Skin of body (tissue), 3 donors: ENCODE measurements at places on chromosomes 4 and X. TPM values are rescaled to one million over a fixed set of nuclear protein-coding genes. Genes with fewer than 3 reads are reported as not detected.

DNA sequence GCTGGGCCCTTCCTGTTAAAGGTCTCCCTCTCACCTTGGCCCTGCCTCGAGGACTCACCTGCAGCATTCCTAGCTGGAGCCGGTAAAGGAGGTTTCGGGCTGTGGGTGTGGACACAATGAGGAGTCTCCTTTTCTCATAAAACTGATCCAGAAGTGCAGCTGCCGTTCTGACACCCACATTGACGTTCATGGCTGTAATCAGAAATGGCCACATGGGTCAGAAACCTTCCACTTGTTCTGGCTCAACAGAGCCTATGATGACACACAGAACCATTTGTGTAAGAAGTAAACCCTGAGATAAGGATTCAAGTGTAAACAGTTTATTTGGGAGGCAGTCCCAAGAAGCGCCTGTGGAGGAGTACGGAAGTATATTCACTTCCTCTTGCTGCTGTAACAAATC, 63.8 kb downstream of the SRPX start:
- no peak for DNase-seq

Gene CLTRN
- total RNA-seq, result 0.69 TPM

DNA sequence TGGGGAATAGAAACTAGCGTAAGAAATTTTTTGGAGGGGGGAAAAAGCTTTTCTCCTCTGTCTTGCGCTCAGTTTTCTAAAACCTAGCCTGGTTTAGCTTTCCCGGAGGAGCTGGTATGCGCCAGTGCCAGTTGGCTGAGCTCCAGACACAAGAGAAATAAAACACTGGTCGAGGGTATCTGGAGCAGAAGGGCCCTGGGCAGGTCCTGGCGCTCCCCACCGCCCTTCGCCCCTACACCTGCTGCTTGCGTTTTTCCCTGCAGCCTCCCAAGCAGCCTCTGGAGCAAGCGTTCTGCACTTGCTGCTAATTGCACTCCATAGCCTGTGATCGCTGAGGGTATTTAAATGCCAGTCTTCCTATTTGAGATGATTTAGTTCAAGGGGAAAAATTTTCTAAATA, 816 bp downstream of the EREG start:
- no peak for DNase-seq

GRCh38 chr4:34676400-34676799, 1567.9 kb downstream of the ARAP2 start:
- DNase-seq, result no peak

GRCh38 chrX:51931566-51932150, 38.2 kb downstream of the MAGED1 start:
- DNase-seq, result peak; percentile 58

DNA sequence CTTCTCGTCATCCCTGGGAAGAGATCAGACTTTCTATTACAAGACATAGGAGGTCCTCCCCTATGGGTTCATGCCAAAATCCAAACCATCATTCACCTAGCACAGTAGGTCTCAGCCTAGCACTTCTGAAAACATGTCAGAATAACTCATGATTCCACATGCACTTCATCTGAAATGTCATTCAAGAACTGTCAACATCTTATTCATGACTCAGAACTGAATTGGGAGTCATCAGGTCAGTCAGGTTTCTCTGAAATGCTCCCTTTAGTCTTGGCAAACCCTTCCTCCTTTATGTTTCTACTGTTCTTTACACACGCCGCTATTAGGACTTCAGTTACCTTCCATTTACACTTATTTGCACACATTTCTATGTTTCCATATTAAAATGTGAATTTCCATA, 67.2 kb downstream of the ANTXR2 start:
- DNase-seq, result no peak

GRCh38 chrX:75155447-75155826, 646 bp downstream of the ABCB7 start:
- peak; percentile 24 for DNase-seq

Gene TMEM31
- total RNA-seq, result not detected

Gene MBNL3
- total RNA-seq, result 19.9 TPM

DNA sequence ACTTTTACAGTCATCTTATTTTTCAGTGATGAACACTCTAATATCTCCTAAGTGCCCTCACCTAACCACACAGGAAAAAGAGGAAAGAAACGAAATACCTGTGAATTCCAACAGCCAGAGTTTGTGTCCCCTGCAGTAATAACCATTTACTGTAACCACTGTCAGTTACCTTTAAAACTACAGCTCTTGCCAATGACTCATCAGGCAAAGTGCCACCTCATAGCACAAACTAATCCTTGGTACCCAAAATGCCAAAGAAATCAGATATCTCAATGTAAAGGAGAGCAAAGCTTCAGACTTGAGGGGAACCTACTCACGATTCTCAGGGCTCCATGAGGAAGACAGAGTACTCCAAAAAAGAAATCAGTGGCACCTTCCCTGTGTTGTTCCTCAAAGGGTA, 146.5 kb downstream of the NDST3 start:
- DNase-seq, result no peak

Gene SATL1
- 0.20 TPM for total RNA-seq

- no peak for DNase-seq
Observed at GRCh38 chrX:103640401-103641155, 11.8 kb downstream of the TCEAL1 start.

- DNase-seq, result no peak
Observed at GRCh38 chrX:2714551-2714950, 23.5 kb downstream of the CD99 start.

- DNase-seq, result no peak
Observed at GRCh38 chr4:163243297-163243981, 76.7 kb upstream of the NAF1 start.

DNA sequence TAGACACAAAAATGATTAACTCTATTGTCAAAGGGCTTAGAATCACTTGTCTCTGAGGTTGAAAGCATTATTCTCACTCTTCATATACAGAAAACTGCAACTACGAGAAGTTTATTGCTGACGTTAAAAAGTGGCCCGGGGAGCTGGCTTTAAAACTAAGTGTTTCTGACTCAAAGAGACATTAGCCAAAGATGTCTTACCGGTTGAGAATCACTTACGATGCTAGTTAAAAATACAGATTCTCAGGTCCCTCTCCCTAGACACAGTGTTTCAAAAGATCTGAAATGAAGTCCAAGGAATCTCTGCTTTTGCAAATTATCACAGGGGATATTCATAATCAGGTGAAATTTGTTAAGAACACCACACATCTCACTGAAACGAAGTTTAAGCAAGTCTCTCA, 1.2 kb downstream of the GNPDA2 start:
- DNase-seq, result no peak

GRCh38 chrX:132413459-132413858, 75.4 kb downstream of the MBNL3 start:
- DNase-seq, result no peak

GRCh38 chr4:85398276-85398675, 76.7 kb upstream of the ARHGAP24 start:
- DNase-seq, result peak; percentile 11

- no peak for DNase-seq
Observed at GRCh38 chr4:172666711-172667368, 501.8 kb upstream of the GALNT7 start.

- DNase-seq, result no peak
Observed at GRCh38 chr4:47075262-47075661, 43.9 kb downstream of the GABRB1 start.

Gene LNX1
- 6.9 TPM for total RNA-seq

- DNase-seq, result no peak
Observed at GRCh38 chrX:35458142-35458541, 340.0 kb upstream of the MAGEB16 start.

DNA sequence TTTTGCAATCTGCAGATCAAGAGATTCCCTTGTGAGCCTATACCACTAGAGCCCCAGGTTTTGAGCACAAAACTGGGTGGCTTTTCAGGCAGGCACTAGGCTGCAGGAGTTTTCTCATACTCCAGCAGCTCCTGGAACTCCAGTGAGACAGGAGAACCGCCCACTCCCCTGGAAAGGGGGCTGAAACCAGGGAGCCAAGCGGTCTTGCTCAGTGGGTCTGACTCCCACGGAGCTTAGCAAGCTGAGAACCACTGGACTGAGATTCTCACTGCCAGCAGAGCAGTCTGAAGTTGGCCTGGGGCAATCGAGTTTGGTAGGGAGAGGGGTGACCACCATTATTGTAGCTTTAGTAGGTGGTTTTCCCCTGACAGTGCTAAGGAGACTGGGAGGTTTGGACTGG, 313.8 kb upstream of the TEX13C start:
- DNase-seq, result no peak

DNA sequence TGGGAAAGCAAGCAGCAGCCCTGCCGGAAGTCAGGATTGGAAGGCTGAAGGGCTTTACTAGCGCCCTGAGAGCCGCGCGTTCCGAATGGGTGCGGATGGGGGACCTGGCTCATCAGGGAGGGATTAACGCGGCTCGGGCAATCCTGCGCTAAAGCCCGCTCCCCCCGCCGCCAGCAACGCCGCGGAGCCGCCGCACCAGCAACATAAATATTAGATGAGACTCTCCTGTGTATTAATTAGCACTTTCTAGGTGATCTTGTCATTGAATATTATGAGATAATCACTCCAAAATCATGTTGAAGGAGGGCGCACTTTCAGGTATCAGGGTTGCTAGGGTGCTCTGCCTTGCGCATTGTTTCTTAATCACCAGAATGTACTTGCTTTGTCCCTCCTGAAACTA, 357.2 kb upstream of the FAM241A start:
- no peak for DNase-seq

DNA sequence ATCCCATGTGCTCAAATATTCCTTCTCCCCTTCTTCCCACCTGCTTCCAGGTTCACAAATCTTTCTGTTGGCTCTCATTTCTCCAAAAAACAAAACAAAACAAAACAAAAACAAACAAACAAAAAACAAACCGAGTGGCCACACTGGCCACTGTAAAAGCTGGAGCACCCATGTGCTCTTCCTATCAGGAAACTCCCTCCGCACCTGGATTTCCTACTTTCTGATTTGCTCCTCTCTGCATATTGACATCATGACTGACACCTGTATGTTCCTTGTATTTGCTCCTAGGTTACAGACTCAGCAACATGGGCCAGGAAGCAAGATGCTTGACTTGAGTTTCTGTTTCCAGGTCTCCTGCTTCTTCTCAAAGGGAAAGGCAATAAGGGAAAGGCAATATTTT, 258.8 kb downstream of the GPC3 start:
- DNase-seq, result no peak

DNA sequence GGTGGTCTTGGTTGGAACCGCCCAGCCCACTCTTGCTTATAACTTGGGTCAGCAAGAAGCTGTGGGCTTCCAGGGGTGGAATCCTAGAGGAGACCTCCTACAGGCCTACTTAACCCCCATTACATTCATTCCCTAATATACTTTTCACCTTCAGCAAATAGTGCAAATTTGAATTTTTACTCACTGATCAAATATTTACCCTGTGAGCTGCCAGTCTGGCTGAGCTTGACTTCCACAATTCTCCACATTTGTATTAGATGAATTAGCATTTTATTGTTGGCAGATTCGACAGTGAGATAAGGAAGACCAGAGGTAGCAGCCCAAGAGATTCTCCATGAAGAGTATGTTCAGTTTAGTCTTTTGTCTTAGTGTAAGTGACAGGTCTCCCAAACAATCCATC, 199.6 kb downstream of the BCOR start:
- no peak for DNase-seq

- no peak for DNase-seq
Observed at GRCh38 chr4:140720387-140721304, 35.5 kb downstream of the TBC1D9 start.

Gene FOXP3
- total RNA-seq, result not detected

GRCh38 chr4:11565899-11566298, 137.2 kb upstream of the HS3ST1 start:
- DNase-seq, result no peak

DNA sequence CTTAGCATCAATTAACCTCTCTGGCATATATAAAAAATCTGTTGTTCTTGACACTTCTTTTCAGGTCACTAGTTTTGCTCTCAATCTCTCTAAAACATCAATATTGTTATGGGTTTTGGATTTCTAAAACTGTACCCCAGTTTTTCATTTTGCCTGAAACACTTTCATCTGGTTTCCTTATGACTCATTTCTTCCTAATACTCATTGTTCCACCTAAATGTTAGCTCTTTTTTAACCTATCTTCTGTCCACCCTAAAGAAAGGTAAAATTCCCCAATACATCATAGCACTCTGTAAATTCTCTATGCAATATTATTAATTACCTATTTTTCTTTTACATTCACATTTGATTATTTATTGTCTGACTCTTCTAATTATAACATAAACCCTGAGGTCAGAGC, 575.5 kb upstream of the NDST4 start:
- no peak for DNase-seq

DNA sequence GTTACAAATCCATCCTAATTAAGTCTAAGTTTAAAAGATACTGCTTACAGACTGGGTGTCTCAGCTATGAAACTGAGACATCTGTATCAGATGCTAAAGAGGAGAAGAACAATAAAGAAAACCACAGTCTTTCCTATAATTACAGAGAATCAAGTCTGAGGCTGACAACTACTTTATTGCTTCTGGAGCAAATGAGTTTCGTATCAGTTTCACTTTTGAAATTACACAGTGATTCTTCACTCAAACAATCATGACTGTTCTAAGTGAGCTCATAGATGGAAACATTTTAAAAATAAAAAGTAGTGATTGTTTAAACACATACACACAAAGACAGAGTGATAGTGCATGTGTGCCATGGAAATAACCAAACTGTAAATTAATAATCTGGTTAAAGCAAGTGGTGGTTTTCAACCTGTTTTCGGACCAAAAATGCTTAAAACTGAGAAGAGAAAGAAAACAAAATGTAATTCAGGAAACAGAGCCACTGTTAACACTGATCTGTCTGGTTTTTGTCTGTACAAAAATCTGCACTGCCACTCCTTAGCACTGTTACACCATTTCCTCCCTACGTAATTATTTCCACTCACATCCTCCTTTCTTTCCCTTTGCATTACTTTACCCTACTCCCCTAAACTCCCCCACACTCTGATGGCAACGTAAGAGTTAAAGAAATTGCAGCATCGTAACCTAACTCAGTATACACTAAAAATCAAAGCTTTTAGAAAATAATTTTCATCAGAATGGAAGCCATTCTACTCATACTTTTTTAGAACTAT, 12.5 kb downstream of the RFC1 start:
- DNase-seq, result peak; percentile 71

Gene RAB33A
- 0.39 TPM for total RNA-seq

Gene TMEM156
- 0.20 TPM for total RNA-seq

Gene SEL1L3
- 13.0 TPM for total RNA-seq

- DNase-seq, result peak; percentile 3
Observed at GRCh38 chrX:15014281-15014680, 141.1 kb downstream of the MOSPD2 start.

DNA sequence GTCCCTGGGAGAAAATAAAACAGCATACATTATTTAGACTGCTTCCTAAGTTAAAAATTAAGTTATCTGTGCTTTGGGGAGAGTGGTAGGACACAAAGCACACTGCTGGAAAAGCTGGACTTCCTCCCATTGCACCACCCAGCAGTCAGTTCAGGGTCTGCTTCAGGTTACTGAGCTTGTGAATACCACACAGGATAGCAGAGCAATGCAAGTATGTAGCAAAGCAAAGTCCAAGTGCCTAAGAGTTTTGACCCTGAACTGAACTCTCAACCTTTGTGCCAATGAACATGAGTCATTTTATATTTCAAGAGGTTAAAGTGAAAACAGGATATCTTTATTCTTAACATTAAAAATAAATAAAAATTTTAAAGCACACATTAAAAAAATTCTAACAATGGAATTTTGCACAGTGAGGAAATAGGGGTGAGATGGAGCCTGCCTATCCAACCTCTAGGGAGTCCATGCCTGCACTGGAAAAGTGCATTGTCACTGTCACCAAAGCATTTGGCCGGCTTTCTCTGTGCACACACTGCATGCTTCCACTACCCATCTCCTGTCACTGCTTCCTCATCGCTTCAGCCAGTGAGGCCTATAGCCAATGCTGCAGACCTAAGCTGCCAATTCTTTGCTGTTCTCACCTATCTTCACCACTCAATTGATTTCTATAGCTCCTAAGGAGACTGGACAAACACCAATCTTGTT, 50.9 kb downstream of the ABCG2 start:
- no peak for DNase-seq

Gene DCK
- 25.3 TPM for total RNA-seq

Gene FAM193A
- 19.3 TPM for total RNA-seq
